GM12865 (cell line): ENCODE measurements at places on chromosomes 2 and 18.

- no peak for DNase-seq
These were observed 26.2 kb downstream of the BMP10 start for GRCh38 chr2:68845043-68845442.

- no peak for DNase-seq
These were observed 74.4 kb upstream of the COPS8 start for GRCh38 chr2:237011206-237011795.

GRCh38 chr2:181953881-181954537 is 31.6 kb upstream of the PPP1R1C start:
- peak; percentile 75 for DNase-seq

- DNase-seq: no peak
These were observed 284.7 kb upstream of the CWC22 start for GRCh38 chr2:180291552-180292421.
